ENCODE measurements at places on chromosomes 2 and 18. TPM values are rescaled to one million over a fixed set of nuclear protein-coding genes. Genes with fewer than 3 reads are reported as not detected.
A peak's percentile ranks its signal among the peaks of the same experiment; 100 is the strongest.

DNA sequence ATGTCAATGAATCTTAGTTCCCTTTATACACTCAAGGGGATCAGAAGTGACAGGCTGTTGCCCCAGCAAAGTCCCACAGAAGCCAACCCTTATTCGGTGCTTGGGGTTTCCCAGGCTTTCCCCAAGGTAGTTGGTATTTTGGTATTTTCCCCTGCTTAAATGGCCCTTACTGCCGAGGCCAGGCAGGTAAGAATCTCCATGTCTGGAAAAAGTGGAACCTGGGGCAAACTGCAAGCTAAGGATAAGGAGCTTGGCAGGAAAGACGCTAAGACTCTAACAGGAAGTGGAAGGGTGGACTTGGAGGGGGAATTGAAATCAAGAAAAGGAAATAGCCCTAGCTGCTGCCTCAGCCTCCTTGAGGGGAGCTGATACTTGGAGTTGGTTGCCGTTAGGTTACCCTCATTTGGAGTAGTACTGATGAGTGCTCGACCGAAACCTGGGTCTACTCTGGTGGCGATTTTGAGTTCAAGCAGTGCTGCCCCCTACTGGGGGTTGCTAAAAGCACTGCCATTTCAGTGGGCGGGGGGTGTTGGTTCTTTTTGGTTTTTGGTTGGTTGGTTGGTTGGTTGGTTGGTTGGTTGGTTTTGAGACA lies 3.3 kb upstream of the GPBAR1 start:
- peak; percentile 49 for DNase-seq

GRCh38 chr2:37558623-37559022 lies 112.8 kb downstream of the CDC42EP3 start:
- no peak for DNase-seq

GRCh38 chr2:80459028-80459427 lies 154.5 kb upstream of the LRRTM1 start:
- DNase-seq = no peak

GRCh38 chr2:184769023-184769422 lies 170.7 kb downstream of the ZNF804A start:
- no peak for DNase-seq

- DNase-seq = no peak
These were observed 71.3 kb downstream of the PPP1R1C start for GRCh38 chr2:182057002-182057401.

- no peak for DNase-seq
These were observed 51.7 kb upstream of the CCDC85A start for GRCh38 chr2:56132138-56132537.

GRCh38 chr2:191719938-191720337 lies 42.0 kb downstream of the NABP1 start:
- DNase-seq = no peak

GRCh38 chr2:220356076-220356475 lies 728.6 kb downstream of the SLC4A3 start:
- DNase-seq = no peak

- peak; percentile 45 for DNase-seq
These were observed 2.1 kb upstream of the CXCR1 start for GRCh38 chr2:218168635-218169462.

DNA sequence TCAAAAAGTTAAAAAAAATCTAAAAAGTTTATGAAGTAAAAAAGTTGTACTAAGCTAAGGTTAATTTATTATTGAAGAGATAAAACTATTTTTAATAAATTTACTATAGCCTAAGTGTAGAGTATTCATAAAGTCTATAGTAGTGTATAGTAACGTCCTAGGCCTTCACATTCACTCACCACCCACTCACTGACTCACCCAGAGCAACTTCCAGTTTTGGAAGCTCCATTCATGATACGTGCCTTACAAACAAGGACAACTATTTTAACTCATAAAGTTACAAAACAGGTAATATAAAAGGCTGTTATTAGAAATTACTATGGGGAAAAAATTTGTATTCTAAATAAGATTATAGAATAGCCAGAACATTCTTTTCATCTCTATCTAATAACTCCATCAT lies 158.9 kb upstream of the FN1 start:
- no peak for DNase-seq

GRCh38 chr2:238521870-238522269 lies 95.1 kb downstream of the ASB1 start:
- DNase-seq = no peak

DNA sequence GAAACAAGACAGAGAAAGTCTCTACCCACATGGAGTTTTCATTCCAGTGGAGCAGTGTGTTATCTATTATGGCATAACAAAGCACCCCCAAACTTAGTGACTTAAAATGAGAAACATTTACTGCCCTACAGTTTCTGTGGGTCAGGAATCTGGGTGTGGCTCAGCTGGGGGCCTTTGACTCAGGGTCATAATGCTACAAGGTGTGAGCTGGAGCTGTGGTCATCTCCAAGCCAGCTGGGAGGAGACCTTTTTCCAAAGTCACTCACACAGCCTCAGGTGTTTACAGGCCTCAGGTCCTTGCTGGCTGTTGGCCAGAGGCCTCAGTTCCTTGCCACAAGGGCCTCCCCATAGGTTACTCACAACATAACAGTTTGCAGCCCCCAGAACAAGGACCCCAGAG lies 169.2 kb downstream of the ETAA1 start:
- DNase-seq = no peak

DNA sequence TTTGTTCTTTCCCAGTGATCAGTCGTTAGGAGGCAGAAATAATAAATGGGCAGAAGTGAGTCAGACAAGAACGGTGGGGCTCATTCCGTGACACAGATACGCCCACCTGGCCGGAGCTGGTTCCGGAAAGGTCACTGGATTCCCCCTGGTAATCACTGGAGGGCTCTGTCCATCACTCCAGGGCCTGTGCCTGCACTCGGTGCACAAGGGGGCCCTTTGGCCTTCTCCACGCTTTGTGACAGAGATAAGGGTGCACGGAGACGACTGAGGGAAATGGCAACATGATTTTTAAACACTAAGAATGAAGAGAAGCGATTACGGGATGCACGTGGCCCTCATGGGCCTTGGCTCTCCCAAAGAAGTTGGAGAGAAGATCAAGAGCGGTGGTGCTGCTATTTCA lies 84.4 kb downstream of the PTGR3 start:
- no peak for DNase-seq

DNA sequence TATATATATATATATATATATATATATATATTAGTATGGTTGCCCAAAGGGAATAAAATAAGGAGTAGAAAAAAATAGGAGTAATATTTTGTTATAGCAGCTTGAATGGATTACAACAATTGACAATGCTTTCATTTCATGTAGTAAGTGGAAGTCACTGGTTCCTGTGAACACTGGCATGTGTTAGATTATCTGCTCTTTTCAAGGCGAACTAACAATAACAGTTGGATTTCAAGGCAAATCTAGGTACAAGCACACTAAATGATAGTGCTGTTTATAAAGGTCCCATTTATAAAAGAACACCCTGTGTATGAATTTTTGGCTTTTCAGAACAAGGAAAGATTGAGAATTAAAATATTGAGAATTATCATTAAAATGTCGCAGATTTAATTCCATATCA lies 1535.7 kb downstream of the LRP1B start:
- no peak for DNase-seq

DNA sequence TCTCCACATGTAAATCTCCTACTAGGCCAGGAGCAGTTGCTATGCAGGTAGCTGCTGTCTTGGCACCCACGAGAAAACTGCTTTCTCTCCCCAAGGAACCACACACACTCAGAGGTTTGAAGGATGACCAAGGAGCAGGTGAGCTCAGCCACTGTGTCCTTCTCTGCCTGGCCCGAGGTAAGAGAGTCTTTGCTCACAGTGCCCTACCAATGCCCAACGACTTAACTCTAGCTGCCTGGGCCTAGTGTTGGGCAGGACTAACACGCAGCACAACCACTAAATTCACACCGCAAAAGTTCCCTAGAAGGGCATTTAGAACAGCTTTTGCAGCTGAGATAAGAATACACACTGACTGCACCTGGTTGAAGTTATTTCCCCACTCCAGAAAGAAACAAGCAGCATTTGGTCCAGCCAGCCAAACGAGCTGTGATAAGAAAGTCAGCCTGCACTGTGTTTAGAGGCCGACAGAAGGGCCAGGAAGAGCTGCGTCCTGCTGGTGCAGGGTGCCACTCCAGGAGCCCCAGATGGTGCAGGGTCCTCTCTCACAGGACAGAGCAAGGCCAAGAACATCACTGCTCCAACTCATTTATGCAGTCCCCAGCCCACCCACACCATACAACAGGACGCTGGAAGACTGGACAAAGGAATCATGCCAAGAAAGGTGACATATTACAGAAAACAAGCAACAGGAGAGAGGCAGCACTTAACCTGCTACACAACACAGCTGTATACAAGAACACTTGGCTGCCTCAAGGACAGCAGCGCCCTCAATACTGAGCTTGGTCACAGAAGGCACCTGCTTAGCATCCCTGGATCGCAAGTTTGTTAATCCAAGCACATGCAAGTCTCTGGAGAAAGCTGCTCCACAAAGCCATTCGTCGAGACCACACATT lies 12.5 kb downstream of the HDLBP start:
- DNase-seq = no peak

DNA sequence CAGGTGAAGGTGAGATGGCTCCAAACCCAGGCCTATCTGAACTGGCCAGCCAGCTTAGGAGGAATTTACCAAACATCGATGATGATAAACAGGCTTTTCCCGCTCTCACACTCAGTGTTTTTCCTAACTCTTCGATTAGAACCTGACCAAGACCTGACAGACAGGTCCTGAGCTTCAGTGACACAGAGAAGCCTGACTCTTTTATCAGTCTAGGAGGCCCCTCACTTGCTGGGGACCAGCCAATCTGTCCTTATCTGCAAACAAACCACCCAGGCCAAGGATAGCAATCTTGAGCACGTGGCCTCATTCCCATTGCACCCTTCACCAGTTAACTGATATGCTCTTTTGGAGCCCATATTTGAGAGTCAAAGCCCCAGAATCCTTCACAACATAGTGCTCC lies 1.9 kb upstream of the ITSN2 start:
- no peak for DNase-seq

DNA sequence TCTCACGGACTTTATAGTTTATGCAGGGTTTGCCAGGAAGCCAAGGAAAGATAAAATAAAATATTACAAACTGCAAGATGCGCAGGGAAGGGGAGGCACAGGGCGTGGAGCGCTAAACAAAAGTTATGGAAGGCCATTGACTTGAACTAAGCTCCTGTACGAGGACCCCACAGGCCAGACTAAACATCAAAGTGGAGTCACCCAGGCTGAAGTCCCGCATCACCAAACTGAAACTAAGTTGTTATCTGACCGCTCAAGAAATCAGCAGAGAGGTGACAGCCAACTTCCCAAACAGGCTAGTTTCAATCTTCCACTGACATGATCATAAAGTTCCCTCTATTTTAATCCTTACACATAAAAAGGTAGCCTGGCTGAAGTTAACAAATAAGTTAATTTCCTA lies 90.5 kb upstream of the YWHAQ start:
- no peak for DNase-seq

Gene NCKAP5
- not detected for total RNA-seq

Gene SLC19A3
- not detected for total RNA-seq

Gene RNF125
- 107 TPM for total RNA-seq

Gene LRRC30
- total RNA-seq = not detected

Gene SP3
- 159 TPM for total RNA-seq

Gene KCNG3
- total RNA-seq = 0.25 TPM

Gene RTP5
- 0.36 TPM for total RNA-seq

Gene CMPK2
- total RNA-seq = 6.5 TPM

Gene DNER
- total RNA-seq = not detected

Gene IL37
- total RNA-seq = not detected

Gene TMEM247
- not detected for total RNA-seq

Gene WDR33
- 61.5 TPM for total RNA-seq

Gene ACADL
- not detected for total RNA-seq

Gene SERPINB12
- total RNA-seq = not detected

Data from CD4-positive, alpha-beta T cell (primary cell).